CD4-positive, alpha-beta T cell treated with Interleukin-21 for 1 hour (primary cell): ENCODE measurements at places on chromosomes 7 and 10.

- peak; percentile 55 for DNase-seq
Measured at GRCh38 chr7:152145853-152146466, 120.5 kb downstream of the GALNT11 start.

GRCh38 chr7:47285860-47286491 is 295.9 kb downstream of the TNS3 start:
- DNase-seq = no peak

- DNase-seq = no peak
Measured at GRCh38 chr10:654647-654996, 34.8 kb downstream of the DIP2C start.

DNA sequence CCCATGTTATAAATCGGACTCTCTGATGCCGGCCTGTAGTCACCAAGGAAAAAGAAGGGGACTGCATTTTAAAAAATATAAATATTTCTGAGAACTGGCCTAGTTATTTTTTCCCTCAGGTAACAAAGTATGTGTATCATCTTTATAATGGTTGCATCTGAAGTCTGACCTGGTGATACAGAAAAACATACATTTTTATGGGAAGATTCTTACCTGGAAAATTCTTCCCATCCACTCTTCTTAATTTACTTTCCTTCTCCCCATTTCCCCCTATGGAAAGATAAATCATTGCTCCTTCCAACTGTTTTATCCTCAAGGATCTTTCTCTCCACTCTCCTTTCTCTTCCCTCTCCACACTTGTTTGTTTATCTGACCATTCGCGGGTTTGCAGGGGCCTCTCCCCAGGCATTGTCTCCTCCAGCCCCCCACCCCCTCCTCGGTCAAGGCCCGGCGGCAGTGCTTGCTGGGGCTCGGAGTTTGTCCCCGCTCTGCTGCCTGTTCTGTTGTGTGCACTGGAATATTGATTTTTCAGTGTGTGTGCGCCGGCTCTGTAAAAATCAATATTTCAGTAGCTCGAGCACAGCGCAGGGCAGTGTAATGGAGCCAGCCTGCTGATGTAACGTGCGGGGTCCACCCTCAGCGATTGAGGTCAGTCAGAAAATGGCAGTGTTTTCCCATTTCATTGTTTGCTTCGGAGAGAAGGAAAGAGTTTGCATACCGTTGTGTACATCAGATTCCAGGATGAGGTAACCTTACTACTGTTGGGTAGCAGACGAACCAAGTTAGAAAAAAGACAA is 199.5 kb upstream of the NFE2L3 start:
- no peak for DNase-seq

DNA sequence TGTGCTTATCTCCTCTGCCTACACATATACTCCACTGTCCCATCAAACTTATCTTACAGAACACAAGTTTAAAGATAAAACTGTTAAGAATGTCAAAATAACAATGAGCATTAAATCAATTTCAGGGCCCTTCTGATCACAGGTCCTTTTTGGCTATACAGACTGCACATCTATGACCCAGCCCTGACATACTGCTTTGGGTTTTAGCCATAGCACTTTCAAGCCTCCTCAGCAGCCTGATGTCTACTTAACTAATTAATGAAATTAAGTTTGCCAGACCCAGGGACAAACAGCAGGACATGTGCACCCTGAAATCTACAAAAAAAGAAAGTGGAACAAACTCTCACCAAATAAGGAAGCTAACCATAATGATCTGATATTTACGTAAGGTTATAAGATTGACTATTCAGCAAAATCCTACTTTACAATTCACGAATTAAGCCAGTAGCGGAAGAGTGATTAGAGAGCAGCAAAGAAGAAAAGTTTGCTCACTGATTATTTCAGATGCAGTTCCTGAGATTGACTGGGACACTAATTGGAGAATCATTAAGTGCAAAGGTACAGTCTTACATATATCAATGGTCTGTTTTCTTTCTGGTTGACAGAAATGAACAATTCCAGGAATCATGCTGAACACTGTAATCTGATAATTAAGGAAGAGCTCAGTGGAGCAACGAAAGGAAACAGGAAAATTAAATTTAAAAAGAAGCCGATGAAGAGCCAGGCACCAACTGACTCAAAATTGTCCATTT is 669.3 kb upstream of the LRRN3 start:
- DNase-seq = no peak

- DNase-seq = no peak
Measured at GRCh38 chr7:20260223-20260622, 43.0 kb upstream of the MACC1 start.

DNA sequence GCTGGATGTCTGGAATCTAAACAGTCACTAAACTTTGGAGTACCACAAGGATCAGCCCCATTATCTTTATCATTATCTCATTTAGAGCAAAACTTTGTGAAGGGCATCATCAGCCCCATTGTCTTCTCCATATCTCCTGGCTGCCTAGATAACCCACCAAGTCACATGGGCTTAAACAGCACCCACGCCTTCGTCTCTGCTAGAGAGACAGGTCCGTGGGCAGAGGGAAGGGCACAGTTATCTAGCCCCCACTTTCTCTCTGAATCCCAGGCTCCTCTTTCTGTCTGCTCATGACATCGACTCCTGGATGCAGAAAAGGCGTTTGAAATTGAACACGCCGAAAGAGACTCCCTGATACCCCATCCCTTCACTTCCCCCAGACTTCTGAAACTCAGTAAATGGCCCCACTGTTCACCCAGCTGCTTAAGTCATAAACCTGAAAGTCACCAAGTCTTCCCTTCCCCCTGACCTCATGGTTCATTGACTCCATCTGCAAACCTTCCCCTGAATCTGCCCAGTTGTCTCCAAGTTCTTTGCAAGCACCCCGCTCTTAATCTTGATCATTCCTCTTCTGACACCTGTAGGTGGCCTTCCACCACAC is 20.9 kb upstream of the PARD3 start:
- DNase-seq = no peak

GRCh38 chr10:4066581-4067390 is 281.8 kb upstream of the KLF6 start:
- no peak for DNase-seq

- no peak for DNase-seq
Measured at GRCh38 chr7:102974366-102975236, 61.8 kb downstream of the LRRC17 start.

DNA sequence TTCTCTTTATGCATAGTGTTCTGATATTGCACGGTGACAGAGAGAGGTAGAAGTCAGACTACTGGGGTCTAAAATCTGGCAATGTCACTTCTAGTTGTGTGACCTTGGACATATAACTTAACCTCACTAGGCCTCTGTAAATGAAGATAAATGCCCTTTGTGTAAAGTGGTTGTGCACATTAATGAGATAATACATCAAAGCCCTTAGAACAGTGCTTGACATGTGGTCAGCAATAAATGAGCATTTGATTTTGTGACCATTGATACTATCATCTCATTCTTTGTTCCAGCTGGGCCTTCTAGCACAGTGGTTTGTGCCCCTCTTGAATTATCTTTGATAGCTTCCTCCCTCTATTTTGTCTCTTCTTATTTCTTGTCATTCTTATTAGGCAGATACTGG is 74.1 kb upstream of the C10orf90 start:
- no peak for DNase-seq

GRCh38 chr7:158676906-158677305 is 27.7 kb downstream of the NCAPG2 start:
- no peak for DNase-seq

- no peak for DNase-seq
Measured at GRCh38 chr10:110209926-110210673, 2.7 kb downstream of the MXI1 start.

GRCh38 chr7:33862946-33863814 is 42.2 kb upstream of the BMPER start:
- DNase-seq = no peak

- no peak for DNase-seq
Measured at GRCh38 chr7:131583430-131583829, 27.0 kb upstream of the PODXL start.

- no peak for DNase-seq
Measured at GRCh38 chr7:42082144-42082543, 154.9 kb downstream of the GLI3 start.

DNA sequence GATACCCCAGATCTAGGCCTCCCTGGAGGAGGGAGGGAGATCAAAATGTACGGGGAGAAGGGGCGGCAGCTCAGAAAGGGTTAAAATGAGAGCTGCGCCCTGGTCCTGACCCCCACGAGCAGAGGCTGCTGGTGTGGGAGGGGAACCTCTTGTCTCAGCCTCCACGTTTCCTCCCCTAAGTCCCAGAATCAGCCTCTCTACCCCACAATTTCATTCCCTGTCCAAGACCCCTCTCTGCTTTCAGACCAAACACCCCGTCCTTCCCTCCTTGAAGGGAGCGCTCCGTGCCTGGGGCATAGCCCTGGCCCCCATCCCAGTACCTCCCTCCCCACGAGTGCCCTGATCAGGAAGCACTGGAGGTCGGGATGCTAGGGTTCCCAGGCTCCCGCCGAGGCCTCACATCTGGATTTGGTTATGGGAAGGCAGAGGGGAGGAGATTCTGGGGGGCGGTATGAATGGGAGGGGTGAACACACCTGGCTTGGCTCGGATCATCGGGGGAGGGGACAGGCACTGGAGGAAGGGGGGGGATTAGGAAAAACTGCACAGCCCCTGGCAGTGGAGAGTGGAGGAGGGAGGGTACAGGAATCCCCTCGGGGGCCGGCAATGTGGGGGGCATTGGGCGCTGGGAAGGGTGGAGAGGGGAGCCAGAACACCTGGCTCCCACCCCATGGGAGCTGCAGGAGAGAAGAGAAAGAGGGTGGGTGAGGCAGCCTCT is 2.7 kb downstream of the EPHB4 start:
- DNase-seq = no peak

DNA sequence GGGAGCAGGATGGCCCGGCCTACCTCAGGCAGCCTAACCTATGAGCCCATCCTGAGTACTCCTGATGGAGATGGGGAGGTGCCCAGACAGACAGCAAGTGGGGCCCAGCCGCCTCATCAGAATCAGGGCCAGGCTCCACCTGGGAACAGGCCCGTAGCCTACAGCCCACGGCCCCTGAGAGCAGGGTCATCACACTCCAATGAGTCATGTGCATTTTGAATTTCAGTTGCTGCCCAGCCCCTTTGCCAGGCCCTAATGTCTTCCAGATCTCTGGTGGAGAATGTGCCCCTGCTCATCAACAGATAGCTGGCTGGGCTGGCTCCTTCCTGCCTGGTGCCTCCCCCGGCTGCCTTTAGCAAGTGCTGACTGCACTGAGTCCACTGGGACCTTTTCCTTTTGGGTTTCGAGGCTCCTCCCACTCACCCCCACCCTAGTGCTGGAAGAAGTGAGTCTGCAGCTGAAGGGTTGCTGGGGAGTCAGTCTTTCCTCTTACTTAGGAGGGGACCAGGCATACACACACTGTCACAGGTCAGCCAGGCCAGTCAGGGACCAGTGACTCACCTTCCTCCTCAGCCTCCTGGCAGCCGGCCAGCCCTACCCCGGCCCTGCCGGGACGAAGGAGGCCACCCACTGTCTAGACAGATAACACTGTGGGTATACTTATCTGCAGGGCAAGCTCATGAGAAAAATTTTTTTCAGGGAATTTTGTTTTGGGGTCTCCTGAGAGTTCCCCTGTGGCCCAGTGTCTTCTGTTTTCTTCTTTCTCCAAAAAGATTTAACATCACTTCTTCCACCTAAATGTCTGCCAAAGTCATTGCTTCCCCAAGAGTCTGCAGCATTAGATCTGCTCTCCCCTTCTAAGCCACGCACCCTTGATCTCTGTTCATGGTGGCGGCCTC is 9.1 kb upstream of the ASIC3 start:
- peak; percentile 33 for DNase-seq

DNA sequence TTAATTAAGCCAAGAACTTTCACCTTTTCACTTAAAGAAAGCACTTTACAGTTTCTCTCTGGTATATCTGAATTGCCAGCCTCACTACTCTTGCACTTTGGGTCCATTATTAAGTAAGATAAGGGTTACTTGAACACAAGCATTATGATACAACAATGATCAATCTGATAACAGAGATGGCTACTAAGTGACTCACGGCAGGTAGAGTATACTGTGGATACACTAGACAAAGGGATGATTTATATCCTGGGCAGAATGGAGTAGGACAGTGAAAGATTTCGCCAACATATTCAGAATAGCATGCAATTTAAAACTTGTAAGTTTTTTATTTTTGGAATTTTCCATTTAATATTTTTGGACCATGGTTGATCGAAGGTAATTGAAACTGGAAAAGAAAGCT is 34.3 kb upstream of the ITGB8 start:
- DNase-seq = no peak

GRCh38 chr10:101481256-101481655 is 106.8 kb downstream of the POLL start:
- no peak for DNase-seq

DNA sequence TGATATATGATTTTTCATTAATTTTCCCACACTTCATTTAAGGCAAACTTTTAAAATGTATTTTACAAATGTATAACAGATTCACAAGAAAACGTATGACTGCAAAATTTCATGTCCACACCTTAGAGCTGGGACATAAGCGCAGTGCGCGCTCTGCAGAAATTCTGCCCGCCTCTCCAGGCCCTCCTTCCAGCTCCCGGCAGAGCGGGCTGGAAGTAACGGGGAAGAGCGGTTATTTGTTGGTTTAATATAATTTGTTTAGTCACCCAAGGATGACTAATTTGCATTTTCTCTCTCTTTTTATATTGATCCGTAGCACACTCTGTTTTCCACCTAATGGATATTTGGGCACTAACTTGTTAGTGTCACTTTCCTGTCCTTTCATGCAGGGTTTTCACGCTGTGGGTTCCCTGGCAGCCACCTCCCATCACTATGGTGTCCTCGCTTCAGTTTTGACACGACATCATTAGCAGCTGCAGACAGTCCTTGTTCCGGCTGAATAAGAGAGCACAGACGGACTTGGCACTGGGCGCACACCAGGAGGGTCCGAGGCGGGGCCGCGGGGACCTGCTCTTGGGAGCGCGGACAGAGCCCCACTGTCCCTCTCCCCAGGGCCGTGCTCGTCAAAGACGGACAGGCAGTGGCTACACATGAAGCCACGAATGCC is 129.2 kb upstream of the SEC61G start:
- DNase-seq = no peak

DNA sequence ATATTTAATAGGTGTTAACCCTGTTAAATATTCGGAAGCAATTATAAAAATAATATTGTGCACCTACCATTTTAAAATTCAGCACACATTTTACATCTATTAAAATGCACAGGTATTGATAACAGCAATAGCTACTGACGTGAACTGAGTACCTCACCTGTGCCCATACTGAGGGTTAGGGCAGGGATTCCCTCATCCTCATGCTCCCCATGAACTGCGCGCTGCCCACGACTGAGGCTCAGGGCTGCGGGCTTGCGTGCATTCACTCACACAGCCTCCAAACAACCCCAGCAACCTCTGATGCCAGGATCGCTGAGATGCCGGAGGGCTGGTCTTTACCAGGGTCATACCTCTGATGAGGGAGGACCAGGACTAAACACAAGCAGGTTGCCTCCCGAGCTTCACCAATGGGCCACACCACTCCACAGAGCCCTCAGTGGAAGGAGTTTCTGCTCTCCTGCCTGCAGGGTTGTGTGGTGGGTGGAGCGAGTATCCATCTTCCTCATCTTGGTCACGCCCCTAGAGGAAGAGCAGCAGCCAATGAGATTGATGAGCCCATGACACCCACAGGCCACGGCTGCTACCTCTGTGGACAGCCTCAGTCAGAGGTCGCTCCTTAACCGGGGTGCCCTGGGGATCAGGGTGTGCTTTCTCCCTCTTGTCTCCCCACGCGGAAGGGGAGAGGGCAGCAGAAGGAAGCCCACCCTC is 478.3 kb downstream of the TNS3 start:
- no peak for DNase-seq

GRCh38 chr10:70664702-70665195 is 7.6 kb upstream of the ADAMTS14 start:
- DNase-seq = no peak

- DNase-seq = no peak
Measured at GRCh38 chr7:28160551-28160991, 20.0 kb downstream of the JAZF1 start.

GRCh38 chr7:111006040-111006439 is 84.9 kb upstream of the LRRN3 start:
- no peak for DNase-seq
